ENCODE measurements at places on chromosomes 7 and 10.

DNA sequence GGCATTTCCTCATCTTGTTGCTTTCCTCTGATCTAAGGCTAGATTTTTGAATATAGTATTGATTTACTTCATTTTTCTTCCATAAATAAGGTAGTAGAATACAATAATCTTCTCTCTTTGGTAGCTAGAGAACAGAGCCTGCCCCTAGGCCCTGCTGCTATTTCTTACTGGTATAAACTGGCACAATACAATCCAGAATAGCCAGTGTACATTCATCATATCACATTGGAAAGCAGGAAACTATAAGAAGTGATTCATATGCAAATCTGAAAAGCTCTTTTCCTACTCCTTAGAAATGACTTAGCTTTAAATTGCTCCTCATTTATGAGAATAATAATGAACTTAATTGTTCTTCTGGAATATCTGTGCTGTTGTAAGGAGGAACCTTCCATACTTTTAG, 100.2 kb downstream of the KCND2 start:
- DNase-seq = no peak

GRCh38 chr7:72413290-72413689, 1.2 kb upstream of the CALN1 start:
- no peak for DNase-seq

- no peak for DNase-seq
These were observed 760 bp downstream of the THNSL1 start for GRCh38 chr10:25017154-25017590.

GRCh38 chr7:118754608-118755007, 530.1 kb downstream of the ANKRD7 start:
- no peak for DNase-seq

GRCh38 chr7:28937103-28937502, 21.0 kb downstream of the TRIL start:
- DNase-seq = no peak

- no peak for DNase-seq
These were observed 7.2 kb downstream of the ITIH5 start for GRCh38 chr10:7659560-7659959.

DNA sequence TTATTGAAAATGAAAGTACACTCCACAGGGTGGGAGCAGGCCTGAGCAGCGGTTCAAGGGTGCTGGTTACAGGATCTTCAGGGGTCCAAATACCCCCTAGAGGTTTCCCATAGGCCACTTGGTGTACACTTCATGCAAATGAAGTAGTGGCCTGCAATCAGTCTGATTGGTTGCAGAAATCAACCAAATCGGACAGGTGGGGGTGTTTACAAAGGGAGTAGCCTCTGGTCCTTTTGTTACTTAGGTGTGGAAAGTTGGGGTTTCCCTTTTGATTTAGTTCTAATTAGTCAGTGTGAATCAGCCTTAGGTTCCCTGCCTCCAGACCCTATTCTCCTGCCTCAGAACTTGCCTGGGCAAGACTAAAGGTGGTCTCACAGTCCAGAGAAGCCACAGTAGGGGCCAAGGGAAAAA, 49.6 kb downstream of the SYPL1 start:
- no peak for DNase-seq

GRCh38 chr10:86255405-86256251, 111.0 kb downstream of the GRID1 start:
- DNase-seq = no peak

GRCh38 chr10:104122225-104123107, 495 bp downstream of the SFR1 start:
- DNase-seq = no peak

DNA sequence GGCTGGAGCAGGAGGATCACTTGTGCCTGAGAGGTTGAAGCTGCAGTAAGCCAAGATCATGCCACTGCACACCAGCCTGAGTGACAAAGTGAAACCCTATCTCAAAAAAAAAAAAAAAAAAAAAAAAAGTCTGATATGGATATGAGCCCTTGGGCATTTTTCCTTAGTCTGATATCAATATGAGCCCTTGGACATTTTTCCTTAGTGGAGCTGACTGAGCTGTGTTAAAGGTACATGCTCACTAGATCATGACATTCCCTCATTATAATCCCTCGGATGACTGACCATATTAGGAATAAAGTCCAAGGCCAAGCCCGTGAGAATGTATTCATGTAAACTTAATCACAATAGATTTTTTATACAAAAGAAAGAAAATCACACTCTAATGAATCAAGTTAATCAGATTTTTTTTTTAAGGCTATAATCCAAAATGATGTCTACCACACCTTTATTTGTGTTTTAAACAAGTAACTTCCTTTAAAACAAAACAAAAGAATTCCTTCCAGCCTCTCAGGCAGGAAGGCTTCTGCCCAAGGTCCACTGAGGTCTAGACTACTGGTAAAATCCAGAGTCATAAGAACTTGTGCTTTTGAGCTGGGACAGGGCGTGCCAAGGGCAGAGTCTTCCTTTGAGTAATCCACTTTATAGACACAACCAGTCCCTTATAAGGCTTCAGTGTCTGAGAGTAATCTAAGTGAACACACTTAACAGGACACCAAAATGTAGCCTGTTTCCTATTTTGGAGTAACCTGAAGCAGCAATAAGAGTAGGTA, 5.5 kb downstream of the PPA1 start:
- no peak for DNase-seq

- DNase-seq = no peak
These were observed 77.9 kb downstream of the HECTD2 start for GRCh38 chr10:91487911-91488582.

GRCh38 chr10:6525599-6526165, 54.4 kb downstream of the PRKCQ start:
- no peak for DNase-seq

- DNase-seq = peak; percentile 13
These were observed 167.5 kb downstream of the ITGB1 start for GRCh38 chr10:32790483-32790882.

GRCh38 chr10:103767756-103768155, 87.6 kb downstream of the SH3PXD2A start:
- DNase-seq = no peak

- no peak for DNase-seq
These were observed 31.3 kb downstream of the PAX2 start for GRCh38 chr10:100776671-100777070.

GRCh38 chr7:34747867-34748727, 90.1 kb downstream of the NPSR1 start:
- DNase-seq = peak; percentile 41

DNA sequence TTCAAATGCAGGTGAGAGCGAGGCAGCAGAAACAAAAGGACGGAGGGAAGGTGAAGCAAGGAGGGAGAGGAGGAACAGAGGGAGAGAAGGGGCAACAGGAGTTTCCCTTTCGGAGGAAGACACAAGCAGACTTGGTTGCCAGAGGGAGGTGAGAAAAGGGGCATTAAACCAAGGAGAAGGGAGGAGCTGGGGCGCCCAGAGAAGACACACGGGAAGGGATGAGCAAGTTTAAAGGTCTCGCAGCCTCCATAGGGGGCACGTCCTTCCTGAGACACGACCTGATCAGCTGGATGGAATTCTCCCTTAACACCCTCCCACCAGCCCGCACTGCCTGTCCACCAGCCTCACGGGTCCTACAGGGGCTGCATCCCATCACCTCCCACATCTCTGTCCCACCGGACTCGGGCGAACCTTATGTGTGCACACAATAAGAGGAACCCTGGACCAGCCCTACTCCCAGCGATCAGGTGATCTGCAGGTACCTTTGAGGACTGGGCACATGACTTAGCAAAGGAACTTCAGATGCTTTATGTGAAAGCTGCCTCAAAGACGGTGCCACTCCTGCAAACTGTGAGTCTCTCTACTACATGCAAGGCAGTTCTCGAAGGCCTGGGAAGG, 251.2 kb downstream of the TNS3 start:
- DNase-seq = no peak

GRCh38 chr7:19203686-19204085, 58.5 kb upstream of the FERD3L start:
- no peak for DNase-seq

GRCh38 chr7:107746006-107746405, 2.1 kb downstream of the CBLL1 start:
- no peak for DNase-seq

DNA sequence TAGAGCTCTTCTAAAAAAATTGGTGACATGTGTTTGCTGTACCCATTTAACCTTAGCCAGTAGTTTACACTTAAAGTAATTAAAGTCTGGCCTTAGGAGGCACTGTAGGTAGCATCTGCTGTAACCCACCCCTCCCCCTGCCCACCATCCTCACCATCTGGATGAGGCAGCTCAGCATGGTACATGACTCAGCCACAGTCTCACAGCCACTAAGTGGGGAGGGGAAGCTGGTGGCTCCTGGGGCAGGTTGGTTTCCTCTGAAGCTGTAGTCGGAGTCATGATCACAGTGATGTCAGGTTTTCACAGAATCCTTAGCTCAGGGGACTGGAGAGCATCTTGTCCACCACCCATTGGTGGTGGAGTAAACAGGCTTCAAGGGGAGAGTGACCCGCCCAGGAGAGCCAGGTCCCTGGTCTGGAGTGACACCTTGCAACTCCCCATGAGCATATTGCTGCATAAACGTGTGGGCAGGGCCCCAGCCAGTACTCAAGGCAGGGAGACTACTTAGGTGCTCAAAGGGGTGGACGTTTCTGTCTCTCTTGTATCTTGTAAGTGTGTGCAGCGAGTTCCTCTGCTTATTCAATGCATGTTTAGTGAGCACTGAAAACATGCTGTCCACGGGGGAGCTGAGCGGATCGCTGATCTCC, 125.9 kb downstream of the GRK5 start:
- DNase-seq = no peak

GRCh38 chr7:100753750-100754149, 20.4 kb downstream of the ZAN start:
- DNase-seq = peak; percentile 43

DNA sequence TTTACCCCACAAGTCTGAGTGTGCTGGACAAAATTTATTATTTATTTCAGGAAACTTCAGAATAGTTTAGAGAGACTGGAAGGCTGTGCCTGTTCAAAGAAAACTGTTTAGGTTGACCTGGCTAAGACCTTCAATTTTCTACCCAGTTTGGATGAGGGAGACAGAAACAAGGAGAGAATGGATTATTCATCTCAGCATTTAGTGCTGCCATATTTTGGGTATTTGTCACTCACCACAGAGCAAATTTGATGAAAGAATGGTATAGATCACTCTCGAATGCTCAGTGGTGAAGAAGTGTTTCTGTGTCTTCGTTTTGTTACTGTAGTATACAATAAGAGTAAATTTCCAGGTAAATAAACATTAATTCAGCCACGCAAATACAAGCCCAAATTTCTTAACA, 71.8 kb downstream of the SEMA3C start:
- no peak for DNase-seq

- peak; percentile 64 for DNase-seq
These were observed 234.3 kb downstream of the ADAM12 start for GRCh38 chr10:126153711-126154628.

DNA sequence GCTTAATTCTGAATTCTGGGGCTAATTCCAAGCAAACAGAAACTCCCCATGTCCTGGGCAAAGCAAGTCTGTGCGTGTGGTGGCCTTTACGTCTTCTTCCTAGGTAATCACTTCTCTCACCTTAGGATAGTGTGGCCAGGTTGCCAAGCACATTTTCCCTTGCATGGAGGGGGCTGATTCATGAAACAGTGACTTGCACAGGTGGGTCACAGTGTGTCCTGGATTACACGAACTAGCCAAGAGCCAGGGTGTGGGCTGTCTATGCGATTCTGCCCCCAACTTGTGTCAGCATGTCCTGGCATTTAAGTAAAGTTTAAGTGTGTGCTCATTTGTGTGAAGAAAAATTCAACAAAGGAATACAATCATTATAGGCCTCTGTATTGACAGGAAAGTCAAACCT, 18.5 kb upstream of the SEM1 start:
- DNase-seq = no peak

DNA sequence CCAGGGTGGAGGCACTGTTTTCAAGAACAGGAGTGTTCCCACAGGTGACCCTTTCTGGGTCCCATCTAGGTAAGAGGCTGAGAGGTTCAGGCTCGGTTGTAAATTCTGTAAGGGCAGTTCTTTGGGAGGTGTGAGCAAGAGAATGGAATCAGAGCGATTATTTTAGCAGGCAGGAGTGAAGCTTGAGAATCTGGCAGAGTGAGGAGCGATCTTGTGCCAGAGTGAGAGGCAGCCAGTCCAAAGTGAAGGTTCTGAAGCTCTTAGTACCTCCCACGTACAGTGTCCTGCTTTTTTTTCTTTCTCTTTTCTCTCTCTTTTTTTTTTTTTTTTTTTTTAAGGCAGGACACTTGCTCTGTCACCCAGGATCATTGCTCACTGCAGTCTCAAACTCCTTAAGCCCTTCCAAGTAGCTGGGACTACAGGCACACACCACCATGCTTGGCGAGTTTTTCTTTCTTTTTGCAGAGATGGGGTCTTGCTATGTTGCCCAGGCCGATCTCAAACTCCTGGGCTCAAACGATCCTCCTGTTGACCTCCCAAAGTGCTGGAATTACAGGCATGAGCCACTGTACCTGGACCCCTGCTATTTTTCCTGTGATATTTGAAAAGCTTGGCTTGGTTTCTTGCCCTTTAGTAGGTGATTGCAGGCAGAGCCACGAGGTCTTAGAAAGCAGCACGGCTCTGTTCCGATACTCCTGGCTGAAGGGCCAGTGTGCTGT, 10.9 kb downstream of the POR start:
- DNase-seq = peak; percentile 64
